ENCODE measurements at places on chromosomes 11 and 22.

DNA sequence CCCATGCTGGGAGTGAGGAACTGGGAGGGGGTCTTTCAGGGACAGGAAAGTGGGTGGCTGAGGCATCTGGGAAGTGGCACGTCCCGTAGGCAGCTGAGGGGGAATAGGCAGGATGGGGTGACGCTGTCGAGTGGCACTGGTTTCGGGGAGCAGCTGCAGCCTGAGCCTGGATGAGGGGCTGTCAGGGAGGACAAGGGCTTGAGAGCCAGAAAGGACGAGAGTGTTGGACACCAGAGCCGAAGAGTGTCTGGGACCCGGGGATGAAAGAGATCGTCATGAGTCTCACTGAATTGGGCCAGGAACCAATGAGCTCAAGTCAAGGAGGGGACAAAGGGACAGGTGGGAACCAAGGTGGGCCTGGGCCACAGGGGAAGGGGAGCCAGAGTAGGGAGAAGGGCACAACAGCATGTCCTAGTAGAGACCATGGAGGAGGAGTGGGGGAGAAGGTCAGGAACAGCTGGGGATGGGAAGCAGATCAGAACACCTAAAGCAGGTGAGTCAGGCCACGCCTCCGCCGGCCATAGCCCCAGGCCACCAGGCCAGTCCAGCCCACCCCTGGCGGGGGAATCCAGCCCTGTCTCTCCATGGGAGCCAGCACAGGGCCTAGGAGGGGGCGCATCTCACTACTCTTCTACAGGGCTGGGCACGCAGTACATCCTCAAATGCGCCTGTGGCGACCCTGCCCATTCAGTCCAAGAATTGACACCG lies 4.2 kb downstream of the RAB3IL1 start:
- DNase-seq, result no peak

- no peak for DNase-seq
Observed at GRCh38 chr11:12110714-12111548, 541 bp downstream of the MICAL2 start.

GRCh38 chr11:60165538-60165937 lies 17.3 kb downstream of the MS4A6A start:
- no peak for DNase-seq

DNA sequence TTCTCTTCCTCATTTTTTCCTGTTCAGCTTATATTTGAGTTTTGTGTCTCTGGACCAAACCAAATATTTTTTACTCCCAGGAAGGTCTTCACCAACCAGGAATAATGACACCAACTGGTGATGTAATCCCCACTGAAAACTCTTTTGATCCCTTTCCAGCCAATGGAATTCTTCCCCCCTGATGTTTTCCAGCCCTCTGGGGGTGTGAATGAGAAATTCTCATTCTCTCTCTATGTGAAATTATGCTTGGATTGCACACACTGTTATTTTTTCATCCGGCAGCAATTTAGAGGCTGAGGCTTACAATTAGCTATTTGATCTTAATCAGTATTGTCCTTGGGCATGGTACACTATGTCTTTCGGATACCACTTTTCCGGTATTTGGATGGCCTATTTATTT lies 39.5 kb upstream of the SLC1A2 start:
- no peak for DNase-seq

DNA sequence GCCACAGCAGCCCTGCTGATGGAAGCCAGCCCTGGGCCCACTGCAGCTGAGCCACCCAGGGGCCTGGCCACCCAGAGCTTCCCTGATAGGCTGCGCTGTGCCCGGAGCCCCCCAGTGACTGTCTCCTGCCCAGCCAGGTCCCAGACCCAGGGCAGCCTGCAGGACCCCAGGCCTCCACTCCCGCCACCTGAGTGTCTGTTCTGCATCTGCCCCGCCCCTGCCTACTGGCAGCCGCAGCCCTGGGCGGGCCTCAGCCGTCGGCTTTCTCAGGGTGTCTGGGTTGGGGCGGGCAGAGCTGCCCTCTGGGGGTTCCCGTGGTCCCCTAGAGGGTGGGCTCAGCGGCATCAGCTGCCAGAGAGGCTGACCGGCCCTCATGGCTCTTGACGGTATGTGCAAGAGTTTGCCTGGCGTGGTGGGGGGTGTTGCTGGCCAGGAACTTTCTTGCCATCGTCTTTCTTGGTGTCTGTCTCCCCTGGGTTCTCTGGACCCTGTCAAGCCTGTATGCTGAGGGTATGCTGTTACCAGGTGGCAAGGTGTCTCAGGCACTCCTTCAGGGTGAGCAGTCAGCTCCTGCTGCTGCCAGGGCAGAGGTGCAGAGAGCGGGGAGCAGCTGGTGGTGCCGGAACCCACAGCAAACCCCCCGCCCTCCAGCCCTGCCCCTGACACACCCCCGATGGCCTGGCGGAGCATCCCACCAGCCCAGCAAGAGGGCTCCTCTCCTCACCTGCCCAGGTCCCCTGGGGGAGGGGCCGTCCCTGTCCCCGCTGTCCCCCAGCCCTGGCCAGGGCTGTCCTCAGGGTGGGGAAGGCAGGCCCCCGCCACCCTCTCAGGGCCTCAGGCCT lies 12.2 kb upstream of the PIM3 start:
- no peak for DNase-seq

- DNase-seq, result no peak
Observed at GRCh38 chr11:19499999-19500398, 212.6 kb upstream of the NAV2 start.

DNA sequence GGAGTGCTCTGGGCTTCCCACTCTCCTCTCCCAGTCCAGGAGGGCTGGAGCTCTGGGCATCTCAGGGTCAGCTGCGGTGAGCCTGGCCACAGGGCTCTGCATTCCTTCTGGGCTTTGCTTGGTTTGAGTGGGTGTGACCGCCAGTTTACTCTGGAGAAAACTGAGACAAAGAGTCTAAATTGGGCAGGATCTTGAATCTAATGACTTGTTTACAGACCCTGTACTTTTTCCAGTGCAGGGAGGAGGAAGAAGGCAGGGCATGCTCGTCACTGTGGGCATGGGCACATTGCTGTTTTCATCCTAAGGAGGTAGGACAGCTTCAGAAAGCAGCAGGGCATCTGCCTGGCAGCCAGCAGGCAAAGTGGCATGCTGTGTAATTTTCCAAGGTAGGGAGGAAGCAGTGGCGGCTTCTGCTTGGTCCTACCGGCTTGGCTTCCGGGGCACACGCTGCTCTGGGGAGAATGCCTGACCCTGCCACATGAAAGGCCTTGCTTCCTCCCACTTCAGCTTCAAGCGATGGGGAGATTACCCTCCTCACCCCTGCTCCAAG lies 22.9 kb downstream of the FLI1 start:
- DNase-seq, result peak; percentile 94

- no peak for DNase-seq
Observed at GRCh38 chr11:62542111-62542745, 4.4 kb downstream of the AHNAK start.

- DNase-seq, result no peak
Observed at GRCh38 chr11:110076371-110076965, 16.7 kb upstream of the ZC3H12C start.

DNA sequence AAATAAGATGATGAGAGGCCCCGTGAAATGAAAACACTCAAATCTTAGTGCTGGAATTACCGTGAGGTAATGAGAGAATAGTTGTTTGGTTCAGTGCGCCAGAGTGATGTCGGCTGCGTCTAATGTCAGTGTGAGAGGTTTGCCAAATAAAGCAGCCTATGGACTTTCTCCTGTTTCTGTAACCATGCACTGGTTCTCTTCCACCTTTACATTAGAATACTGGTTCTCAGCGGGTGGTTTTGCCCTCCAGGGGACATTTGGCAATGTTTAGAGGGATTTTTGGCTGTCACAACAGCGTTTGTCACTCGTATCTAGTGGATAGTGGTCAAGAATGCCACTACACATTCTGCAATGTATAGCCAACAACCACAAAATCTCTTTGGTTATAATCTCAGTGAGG lies 1.1 kb downstream of the OOSP4B start:
- no peak for DNase-seq

- DNase-seq, result no peak
Observed at GRCh38 chr11:12993626-12994025, 15.5 kb upstream of the RASSF10 start.

DNA sequence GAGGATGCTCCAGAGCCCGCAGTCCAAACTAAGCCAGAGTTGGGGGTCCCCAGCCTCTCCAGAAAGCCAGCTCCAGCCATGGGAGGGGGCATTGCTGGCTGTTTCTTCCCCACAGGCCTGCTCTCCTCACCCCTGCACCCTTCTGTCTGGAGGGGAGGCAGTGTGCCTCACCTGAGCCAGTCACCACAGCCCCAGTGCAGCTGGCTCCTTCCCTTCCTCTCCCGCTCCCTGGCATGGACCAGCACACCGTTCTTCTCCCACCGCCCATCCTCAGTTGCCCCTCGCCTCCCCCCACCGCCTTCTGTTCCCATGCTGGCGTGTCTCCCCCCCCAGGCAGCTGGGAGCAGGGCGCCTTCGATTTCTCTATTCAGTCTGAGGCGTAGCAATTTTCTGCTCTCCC lies 110.5 kb upstream of the THY1 start:
- no peak for DNase-seq

DNA sequence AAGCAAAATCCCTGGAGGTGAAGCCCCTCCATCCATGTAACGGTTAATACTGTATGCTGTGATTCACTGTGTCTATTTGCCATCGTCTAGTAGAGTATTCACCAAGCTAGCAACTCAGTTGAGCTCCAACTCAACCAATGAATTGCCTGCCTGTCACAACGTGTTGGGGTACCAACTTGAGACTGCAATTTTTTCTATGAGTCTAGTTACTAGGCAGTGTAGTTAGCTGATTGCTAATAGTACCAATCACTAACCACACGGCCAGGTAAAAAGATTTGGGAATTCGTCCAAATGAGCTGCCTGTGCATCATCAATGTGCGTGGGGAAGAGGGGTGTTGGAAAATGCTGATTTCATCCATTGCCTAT lies 1.0 kb upstream of the BTG4 start:
- DNase-seq, result no peak

GRCh38 chr22:32389685-32390084 lies 22.4 kb downstream of the RTCB start:
- no peak for DNase-seq

- DNase-seq, result no peak
Observed at GRCh38 chr22:32281072-32281471, 25.9 kb upstream of the SLC5A4 start.

DNA sequence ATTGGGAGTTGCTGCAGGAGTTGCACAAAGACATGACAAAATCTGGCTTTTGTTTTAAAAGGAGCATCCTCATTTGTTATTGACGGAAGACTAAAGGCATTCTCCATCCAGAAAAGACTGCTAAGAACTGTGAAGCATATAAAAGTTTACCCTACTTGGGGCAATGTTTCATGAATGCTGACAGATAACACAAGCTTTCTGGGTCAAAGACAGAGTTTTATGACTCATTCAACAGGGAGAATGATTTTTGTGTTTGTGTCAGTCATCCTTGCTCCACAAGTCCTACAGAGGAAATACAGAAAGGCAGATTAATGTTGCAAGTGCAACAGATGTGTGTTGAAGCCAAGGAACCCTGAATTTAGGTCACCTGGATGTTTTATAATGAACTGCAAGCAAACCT lies 2.5 kb downstream of the GLYATL1 start:
- no peak for DNase-seq

DNA sequence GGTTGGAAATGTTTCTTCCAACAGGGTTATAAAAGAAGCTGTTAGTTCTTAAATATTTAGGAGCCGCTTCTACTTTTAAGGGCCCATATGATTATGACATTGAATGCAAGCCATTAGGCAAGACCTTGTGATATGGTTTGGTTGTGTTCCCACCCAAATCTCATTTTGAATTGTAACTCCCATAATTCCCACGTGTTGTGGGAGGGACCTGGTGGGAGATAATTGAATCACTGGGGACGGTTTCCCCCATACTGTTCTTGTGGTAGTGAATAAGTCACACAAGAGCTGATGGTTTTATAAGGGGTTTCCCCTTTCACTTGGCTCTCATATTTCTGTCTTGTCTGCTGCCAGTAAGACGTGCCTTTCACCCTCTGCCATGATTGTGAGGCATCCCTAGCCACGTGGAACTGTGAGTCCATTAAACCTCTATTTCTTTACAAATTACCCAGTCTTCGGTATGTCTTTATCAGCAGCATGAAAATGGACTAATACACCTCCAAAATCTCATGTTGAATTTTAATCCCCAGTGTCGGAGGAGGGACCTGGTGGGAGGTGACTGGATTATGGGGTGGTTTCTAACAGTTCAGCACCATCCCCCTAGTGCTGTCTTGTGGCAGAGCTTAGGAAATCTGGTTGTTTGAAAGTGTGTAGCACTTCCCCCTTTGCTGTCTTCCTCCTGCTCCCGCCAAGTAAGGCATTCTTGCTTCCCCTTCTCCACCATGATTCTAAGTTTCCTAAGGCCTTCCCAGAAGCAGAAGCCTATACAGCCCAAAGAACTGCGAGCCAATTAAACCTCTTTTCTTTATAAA lies 4.3 kb downstream of the CD59 start:
- DNase-seq, result no peak

DNA sequence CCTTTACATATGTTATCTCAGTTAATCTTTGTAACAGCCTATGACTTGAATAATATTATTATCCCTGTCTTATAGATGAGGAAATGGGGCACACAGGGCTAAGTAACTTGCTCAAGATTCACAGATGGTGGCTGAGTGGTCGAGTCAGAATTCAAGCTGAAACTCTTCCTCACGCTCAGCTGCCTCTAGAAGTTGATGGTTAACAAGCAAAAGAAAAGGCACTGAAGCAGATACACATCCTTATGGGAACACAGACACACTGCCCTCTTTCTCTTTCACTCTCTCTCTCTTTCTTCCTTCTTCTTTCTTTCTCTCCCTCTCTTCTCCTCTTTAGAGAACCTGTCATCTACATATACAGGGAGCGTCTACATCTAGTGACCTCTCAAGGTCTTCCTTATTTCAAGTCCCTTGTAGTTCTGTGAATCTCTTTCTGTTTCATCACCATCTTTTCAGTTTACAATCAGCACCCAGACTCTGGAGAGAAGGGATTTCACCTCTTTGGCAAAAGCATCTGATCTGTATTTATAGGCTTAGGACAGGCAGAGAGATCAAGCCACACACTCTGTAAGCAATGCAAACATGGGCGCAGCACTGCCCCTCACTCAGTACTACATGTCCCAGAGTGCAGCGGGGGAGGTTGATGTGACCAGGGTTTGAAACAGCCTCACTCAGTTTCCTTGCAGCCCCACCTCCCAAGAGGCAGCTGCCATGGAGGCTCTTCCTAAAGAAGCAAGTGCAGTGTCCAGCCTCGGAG lies 75.7 kb downstream of the GRAMD1B start:
- no peak for DNase-seq

DNA sequence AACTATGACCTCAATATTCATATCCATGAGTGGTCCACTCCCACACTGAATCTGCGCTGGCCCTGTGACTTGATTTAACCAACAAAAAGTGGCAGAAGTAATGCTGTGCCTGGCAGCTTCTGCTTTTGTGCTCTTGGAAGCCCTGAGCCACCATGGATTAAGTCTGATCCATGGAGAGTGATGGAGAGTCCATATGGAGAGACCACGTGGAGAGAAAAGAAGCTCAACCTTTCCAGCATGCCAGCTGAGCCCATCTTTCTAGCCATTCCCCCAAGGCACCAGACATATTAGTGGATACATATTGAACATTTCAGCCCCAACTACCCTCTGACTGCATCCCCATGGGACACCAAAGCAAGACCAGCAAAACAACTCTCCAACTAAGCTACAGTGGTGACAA lies 16.0 kb downstream of the LRRC55 start:
- no peak for DNase-seq

- DNase-seq, result no peak
Observed at GRCh38 chr11:126996036-126996804, 4.3 kb downstream of the KIRREL3 start.

Data from Jurkat, Clone E6-1 (cell line).